ENCODE measurements at places on chromosomes 7 and 10.
A peak's percentile ranks its signal among the peaks of the same experiment; 100 is the strongest.

- no peak for DNase-seq
Measured at GRCh38 chr10:35792291-35792690, 150.2 kb upstream of the FZD8 start.

DNA sequence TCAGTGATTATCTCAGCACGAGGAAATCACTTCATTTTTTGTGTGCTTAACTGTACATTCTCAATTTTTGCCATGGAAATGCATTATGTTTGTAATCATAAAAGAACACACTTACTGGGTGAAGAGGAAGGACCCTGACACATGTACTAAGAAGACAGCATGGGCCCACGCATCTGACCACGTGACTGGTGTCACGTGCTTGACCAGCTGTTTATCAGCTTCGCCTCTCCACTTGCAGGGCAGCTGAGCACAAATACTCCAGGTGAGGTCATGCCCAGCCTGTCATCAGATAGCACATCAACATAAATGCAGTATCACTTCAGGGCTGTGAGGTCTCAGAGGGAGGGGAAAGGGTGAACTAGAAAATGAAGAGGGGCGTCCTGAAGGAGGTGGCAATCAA is 179.8 kb downstream of the EBF3 start:
- DNase-seq: no peak

GRCh38 chr10:64115471-64115870 is 594.3 kb downstream of the REEP3 start:
- no peak for DNase-seq

DNA sequence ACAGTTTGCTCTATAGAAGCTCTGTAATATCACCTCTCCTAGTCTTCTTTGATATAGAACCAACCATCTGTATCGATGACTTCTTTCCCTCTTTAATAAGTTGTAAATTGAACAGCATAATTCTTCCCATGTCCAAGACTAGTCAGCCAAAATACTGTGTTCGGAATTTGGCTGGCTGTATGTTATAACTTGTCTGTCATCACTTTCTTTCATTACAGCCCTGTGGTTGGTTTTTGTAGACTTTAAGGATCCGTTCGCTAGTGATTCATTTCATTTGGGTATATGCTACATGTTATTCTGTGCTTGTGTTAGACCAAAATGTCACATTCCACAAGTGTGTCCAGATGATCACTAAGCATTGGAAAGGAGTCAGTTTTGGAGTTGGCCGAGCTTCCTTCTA is 155.4 kb upstream of the ITGB1 start:
- peak; percentile 95 for DNase-seq

DNA sequence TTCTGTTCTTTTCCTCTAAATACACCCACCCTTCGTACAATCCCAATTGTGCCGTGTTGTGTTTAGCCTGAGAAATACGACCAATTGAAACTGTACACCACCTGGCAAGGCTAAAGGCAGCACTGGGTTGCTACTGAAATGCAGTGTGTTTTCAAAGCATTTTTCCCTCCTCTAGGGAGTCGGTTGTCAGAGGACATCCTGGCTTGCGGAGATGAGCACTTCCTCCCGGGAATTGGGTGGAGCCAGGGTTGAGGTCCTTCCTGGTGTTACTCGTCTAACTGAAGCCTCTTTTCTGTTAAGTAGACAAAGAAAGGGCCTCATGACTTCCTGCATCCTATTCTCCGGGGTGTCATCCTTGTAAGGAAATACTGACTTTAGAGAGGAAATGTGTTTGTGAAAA is 133.5 kb downstream of the MTPAP start:
- DNase-seq: peak; percentile 20

DNA sequence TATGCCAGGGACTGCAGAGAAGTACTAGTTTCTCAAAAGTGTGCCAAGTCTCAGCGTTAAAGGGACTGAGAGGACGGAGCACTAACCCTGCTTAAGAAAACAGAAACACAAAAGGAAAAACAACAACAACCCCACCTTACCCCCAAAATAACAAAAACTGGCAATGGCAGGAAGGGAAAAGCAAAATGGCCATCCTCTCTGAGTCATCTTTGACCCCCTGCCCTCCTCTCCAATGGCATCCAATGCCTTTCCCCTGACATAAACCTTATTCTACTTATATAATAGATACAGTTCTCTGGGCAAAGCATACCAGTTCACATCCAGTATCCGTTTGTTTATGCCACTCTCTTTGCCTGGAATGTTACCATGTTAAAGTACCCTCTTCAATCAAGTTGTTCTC is 1.6 kb downstream of the POLR1F start:
- no peak for DNase-seq

DNA sequence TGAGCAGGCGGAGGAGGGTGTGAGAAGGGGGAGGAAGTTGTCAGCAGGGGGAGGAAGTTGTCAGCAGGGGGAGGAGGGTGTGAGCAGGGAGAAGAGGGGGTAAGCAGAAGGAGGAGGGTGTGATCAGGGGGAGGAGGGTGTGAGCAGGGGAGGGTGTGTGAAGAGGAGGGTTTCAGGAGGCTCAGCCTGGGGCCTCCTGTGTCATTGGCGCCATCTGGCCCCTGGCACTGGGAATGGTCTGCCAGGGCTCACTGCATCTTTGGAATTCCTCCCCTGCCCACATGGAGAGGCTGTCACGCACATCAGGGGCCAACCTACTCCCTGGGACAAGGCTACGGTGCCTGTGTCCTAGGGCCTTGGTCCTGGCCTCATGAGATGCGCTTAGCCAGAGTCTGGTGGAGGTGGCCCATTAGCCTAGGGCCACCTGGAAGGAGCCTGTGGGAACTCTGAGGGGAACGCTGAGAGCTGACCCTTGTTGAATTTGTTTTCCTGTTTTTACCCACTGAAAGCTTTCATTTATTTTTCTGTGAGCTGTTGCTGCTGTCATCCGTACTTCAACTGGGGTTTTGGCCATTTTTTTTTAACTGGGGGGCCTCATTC is 18.0 kb downstream of the CAMK2B start:
- peak; percentile 65 for DNase-seq

GRCh38 chr10:33725430-33725829 is 391.0 kb upstream of the NRP1 start:
- no peak for DNase-seq

- peak; percentile 20 for DNase-seq
Measured at GRCh38 chr7:28626221-28626620, 213.9 kb downstream of the CREB5 start.

GRCh38 chr7:136324073-136324704 is 347.0 kb upstream of the MTPN start:
- no peak for DNase-seq

DNA sequence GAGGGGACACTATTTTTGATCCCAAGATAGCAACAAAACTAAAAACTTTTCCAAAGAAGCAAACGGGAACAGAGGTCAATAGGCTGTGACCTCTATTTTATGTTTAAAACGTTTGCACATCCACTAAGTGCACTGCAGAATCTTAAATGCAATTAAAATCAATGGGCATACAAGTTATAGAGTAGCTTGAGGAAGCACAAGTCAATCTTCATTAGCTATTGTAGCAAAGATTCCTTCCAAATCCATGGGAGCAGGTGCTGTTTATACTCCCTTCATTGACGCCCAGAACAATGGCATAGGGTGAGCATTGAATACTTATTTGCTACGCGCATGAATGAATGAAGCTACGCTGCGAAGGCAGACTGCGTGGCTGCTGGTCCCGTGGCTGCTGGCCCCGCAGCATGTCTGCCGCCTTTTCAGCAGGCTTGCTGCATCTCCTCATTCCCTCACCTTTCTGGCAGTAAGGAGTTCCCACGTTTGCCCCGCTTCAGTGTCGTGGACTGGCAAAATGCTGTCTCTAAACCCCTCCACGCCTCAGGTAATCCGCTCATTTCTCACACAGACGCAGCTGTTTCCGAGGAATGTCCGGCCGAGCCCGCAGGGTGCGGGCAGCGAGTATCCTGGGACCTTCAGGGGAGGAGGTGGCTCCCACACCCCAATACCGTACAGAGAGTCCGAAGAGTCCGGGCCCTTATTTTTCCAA is 754 bp upstream of the PHYHIPL start:
- DNase-seq: no peak

GRCh38 chr7:120218712-120219111 is 54.3 kb upstream of the KCND2 start:
- DNase-seq: no peak

DNA sequence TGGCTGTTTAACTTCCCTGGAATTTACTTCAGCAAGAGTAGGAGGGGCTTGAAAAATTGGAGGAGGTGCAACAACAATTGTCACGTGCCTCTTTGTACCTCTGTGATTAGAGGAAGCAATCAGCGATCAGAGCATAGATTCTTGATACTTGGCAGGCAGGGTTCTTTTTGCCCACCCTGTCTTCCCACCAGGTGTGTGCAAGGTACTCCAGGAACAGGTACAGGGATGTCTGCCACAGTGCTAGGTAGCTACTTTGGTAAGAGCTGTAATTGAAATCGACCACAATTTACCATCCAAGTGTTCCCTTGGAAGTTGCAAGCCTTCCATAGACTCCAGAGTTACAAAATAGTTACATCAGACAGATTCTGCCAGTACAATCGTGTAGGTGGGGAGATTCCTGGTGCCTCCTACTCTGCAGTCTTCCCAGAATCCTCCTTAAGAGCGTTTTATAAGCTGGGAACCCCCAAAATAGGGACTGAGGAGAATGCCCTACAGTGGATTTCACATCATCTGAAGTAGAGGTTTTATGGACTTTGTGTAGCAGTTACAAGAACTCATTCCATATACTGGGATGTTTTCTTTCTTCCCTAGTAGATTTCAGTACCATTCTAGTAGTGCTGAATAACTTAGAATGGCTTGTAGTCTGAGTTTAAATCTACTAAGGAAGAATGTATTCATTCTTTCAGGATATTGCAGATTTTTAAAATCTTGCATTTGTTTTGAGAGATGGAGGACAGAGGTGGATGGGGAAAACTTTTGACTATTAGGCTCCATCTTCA is 101.9 kb downstream of the EXOC4 start:
- peak; percentile 37 for DNase-seq

GRCh38 chr10:132987671-132988571 is 45.6 kb upstream of the CFAP46 start:
- DNase-seq: peak; percentile 95

- no peak for DNase-seq
Measured at GRCh38 chr10:131500892-131501291, 189.4 kb upstream of the TCERG1L start.

- DNase-seq: no peak
Measured at GRCh38 chr10:61987951-61988379, 86.5 kb downstream of the ARID5B start.

Data from fibroblast of skin of right quadriceps (primary cell).